ENCODE measurements at places on chromosomes 2 and 18. TPM values are rescaled to one million over a fixed set of nuclear protein-coding genes. Genes with fewer than 3 reads are reported as not detected.
A peak's percentile ranks its signal among the peaks of the same experiment; 100 is the strongest.

GRCh38 chr2:66948234-66948633 lies 448.9 kb upstream of the ETAA1 start:
- no peak for DNase-seq

The OSBPL6 gene
- total RNA-seq: 3.1 TPM

DNA sequence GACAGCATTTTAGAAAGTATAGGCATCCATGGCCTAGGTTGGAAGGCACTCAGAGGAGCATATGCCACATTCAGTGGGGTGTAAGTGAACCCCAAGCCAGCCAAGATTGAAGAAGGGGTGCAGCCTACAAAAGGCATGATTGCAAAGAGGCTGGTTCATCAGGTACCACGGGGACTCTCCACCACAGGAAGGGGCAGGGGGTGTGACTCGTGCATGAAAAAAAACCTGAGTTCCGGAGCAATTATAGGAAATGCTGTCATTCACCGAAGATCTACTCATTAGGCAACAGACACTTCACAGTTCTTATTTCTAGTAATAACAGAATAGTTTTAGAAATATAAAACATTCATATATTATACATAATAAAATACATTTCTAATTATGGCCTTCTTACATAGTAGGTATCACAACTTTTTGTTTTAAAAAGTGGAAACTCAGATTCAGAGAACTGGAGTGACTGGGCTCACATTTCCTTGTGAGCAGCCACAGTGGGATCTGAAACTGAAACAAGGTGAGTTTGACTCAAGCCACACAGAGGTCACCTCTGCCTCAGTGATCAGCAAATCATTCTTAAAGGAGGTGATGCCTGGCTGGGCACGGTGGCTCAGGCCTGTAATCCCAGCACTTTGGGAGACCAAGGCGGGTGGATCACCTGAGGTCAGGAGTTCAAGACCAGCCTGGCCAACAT lies 188.4 kb upstream of the GYPC start:
- DNase-seq: no peak

The DTNA gene
- total RNA-seq: 20.9 TPM

The LPIN1 gene
- 34.4 TPM for total RNA-seq

DNA sequence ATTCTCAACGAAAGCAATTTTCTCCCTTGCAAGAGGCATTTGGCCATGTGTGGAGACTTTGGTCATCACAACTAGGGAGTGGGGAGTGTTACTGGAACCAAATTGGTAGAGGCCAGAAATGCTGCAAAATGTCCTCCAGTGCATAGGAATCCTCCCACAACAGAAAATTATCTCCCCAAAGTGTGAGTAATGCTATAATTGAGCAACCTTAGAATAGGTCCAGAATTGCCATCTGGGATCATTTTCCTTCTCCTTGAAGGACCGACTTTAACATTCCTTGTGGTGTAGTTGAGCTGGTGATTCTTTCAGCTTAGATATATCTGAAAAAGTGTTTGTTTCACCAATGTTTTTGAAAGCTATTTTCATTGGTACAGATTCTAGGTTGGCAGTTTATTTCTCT lies 111.2 kb upstream of the SMIM21 start:
- peak; percentile 3 for DNase-seq

DNA sequence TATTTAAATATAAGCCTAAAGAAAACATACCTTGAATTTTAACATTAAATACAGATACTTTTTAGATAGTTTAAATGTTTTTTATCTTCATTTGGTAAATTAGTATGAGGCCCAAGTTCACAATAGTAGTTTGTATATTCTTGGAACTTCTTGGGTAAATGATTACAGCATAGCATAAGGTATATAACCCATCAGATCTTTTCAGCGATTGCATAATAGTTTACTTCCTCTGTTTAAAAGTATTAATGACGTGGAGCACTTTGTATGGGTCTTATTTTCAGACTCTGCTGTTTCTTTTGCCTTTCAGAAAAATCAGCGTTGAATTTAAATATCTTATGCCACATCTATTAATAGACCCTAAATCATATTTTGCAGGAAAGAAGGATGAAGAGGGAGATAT lies 60.2 kb downstream of the CHRNA1 start:
- DNase-seq: no peak

The CENPA gene
- 35.8 TPM for total RNA-seq

The ATF2 gene
- total RNA-seq: 43.1 TPM

GRCh38 chr18:7889515-7889914 lies 322.4 kb downstream of the PTPRM start:
- no peak for DNase-seq

DNA sequence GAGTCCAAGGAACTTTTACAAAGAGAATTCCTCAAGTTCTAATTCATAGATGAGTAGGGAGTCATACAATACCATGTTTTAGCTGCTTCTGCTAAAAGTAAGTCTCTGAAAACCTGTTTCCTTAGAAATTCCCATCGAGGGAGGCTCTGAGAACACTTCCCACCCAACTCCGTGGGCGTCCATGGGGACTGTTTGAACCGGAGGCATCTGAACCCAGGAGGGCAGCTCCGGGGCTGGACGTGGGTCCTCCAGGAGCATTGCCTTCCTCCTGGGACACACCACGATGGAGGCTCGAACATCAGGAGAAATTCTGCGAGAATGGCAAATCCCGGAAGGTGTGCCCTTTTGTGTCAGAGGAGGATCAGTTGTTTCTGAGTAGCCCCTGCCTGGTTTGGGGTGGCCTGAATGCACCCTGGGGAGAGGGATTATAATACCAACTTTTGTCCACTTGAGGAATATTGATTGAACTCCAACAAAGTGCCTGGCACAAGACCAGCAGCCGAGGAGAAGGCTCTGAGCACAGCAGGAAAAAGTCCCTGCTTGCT lies 327.5 kb upstream of the SALL3 start:
- DNase-seq: no peak

- DNase-seq: no peak
These were observed 7.3 kb upstream of the VAPA start for GRCh38 chr18:9906481-9906880.

The EVX2 gene
- total RNA-seq: not detected

DNA sequence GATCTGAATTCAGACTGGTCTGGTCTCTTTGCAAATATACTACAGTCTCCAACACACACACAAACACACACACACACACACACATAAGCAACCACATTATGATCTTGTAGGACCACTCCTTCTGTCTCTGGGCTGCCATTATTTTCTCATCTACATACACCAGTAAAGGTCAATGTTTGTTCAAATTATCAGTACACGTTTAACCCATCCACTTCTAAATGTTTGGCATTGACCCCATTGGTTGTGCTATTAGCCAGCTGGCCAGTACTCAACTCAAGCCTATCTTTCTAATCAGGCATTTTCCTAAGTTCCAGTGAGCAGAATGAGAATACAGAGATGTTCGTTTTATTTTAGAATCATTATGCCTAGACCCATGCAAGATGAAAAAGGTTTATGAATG lies 186.4 kb downstream of the CNTNAP5 start:
- no peak for DNase-seq

DNA sequence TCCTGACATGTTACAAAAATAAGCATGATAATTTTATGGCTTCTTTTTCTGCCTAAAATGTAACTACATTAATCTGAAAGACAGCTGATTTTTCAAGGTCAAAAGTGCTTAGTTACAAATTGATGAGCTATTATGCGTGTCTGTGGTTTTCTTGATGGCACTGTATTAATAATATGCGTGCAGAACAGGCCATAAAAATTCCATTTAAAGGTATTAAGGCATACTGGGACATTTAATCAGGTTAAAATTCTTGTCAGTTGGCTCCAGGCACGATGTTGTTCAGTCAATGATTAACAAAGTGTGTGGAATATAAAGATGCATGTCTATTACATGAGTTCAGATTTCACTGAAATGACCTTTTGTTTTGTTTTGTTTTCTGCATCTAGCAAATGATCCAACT lies 420.1 kb upstream of the ZNF804A start:
- DNase-seq: no peak

The MOB1A gene
- 196 TPM for total RNA-seq

DNA sequence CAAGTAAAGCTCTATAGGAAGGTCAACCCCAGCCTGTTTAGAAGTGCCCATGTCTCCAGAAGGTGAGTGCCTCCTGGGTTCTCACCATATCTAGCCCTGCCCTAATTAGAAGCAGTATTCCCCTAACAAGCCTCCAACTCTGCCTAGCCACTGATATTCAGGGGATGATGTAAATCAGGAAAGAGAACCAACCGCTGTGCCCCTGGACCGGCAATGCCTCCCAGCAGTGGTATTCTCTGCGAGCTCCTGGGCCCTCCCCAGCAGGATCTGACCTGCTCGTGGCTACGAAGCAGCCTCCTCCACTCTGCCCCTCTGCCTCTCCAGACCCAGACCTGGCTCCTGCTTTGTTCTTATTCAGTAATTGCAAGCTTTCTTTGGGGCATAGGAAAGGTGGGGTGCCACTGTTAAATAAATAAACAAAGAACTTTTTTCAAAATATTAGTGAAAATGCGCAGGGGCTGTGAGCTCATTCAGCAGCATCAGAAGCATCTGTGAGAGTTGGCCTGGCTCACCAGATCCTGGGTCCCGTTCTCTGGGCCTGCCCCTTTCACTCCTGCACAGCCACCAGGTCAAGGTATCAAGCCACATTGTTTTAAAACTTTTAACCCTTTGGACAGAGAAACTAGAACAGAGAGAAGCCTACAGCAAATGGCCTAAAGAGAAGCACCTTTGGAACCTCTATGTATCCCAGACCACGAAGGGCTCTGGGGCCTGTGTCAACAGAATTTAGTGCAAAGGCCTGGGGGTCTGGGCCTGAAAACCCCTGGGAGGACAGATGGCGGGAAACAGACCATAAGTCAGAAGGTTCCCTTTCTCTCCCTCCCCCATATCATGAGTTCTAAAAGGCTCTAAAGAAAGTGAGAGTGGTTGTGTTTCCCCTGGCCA lies 11.9 kb downstream of the MREG start:
- DNase-seq: no peak
